ENCODE measurements at places on chromosomes 1 and 21.

DNA sequence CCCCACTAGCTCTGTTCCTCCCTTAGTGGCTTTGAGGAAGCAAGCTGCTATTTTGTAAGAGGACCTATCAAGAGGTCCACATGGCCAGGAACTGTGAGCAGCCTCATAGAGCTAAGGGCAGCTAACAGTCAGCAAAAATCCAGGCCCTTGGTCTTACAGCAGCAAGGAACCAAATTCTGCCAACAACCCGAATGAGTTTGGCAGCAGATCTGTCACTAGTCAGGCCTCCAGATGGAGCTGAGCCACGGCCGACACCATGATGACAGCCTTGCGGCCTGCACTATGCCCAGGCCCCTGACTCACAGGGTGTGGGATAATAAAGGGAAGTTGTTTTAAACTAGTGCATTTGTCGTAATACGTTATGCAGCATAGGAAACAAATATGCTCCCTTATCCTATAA lies 28.0 kb upstream of the H3-3A start:
- DNase-seq: no peak

DNA sequence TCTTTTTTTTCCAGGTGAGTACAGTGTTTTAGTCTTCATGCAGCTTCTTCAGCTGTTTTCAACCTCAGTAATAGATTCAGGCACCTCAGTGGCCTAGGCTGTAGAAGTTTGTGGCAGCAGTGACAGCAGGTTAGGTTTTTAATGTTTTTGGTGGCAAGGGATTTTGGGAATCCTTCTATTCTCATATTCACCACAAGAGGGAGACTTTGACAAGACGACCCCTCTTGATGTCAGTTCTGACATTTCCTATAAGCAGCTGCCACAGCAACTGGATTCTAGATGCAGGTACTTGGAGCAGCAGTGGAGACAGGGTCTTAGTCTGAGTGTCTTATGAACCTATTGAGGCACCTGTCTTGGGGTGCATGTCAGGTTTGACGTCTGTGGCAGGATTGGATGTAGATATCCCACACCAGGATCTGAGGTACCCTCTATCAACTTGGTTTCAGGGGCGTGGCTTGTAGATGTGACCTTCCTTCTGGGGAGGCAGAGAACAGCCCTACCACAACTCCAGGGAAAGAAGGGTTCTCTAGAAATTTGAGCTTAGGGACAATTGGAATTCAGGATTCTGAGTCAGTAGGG lies 1104.2 kb upstream of the TMPRSS15 start:
- DNase-seq: no peak

DNA sequence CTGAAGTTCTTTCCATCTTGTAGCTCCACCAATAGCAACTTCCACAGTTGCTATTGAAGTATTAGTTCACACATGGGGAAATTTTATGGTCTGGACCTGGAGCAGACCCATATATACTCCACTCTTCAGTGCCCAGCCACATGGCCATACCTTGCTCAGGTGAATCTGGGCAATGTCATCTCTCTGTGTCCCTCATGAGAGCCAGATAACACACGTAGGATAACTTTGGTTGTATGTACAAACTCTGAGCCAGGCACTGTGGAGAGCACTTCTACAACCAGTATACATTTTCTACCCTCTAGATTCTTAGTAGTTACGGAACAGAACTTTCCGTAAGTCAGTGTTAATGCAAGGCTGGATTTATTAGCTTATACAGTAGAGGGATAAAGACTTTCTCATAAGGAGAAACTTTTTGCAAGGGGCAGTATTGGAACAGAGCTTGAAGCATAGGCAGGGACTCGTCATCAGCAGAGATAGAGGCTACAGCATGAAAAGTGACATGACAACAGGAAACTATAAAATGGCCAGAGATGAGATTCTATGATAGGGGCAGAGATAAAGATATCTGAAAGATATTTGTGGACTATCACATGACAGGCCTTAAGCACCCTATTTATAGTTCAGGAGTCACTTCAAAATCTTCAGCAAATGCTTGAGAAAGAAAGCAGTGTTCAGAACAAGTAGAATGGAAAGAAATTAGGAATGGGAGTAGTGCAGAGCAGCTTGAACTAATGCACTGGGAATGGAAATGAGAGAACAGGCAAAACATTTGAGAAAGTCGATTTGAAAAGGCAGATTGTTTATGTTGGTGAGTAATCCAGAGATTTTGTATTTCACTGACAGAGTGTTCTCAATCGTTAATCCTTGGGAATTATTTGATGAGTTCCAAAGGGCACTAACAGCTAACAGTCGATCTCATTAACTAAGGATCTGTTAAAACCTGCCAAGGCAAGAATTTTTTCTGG lies 481.8 kb downstream of the USP25 start:
- DNase-seq: no peak

DNA sequence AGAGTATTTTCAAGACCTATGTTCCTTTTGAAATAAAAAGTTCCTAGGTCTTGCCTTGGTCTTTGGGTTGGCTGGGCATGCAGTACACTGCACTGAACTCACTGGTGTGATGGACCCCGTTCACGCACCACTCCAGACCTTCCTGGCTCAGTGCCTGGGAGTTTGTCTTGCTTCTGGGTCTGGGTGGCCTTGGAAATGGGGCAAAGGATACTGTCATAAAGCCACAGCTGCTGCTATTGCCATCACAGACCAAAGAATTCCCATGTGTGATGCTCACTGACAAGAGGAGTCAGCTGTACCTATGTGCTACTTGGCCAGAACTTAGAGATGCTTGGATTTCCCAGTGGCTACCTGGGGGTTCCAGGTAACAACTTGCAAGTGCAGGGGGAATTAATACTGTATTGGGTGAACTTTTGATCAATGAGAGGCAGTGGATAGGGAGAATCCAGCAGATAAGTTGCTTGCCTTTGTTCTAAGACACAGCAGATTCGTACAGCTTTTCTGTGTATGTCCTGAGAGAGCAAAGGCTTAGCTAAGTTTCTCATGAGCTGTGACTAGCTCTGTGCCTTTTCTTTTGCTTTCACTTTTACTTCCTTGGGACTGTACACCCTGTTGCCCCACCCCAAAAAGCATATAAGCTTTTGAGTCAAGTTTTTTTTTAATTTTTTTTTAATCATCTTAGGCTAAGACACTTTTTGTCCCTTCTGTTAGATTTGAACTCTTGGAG lies 115.3 kb downstream of the RUNX1 start:
- no peak for DNase-seq

GRCh38 chr1:61450872-61451571 lies 273.9 kb downstream of the TM2D1 start:
- DNase-seq: no peak

- no peak for DNase-seq
These were observed 298.1 kb downstream of the TGFB2 start for GRCh38 chr1:218643281-218643680.
